A673 (cell line): ENCODE measurements at places on chromosomes 7 and 10. TPM values are rescaled to one million over a fixed set of nuclear protein-coding genes. Genes with fewer than 3 reads are reported as not detected.
A peak's percentile ranks its signal among the peaks of the same experiment; 100 is the strongest.

The ALOX5 gene
- total RNA-seq, result not detected in 2 replicates

The SUN3 gene
- total RNA-seq, result not detected in 2 replicates

The CDC14C gene
- total RNA-seq, result not detected in 2 replicates

The HKDC1 gene
- 0.52 and 0.79 TPM in 2 replicates for total RNA-seq

The CD36 gene
- total RNA-seq, result 0.39 and 0.83 TPM in 2 replicates

The NUTM2B gene
- total RNA-seq, result 1.0 TPM in 2 replicates

The FAM180A gene
- not detected in 2 replicates for total RNA-seq

The SFMBT2 gene
- 8.2 and 11.8 TPM in 2 replicates for total RNA-seq

The TRIL gene
- 4.8 and 9.2 TPM in 2 replicates for total RNA-seq

The TBL2 gene
- total RNA-seq, result 48.9 and 51.9 TPM in 2 replicates

The ENKUR gene
- 0.17 TPM in 1 of 2 replicates, not detected in the other for total RNA-seq

The PLAU gene
- 6.9 and 8.3 TPM in 2 replicates for total RNA-seq

The NXPH1 gene
- total RNA-seq, result not detected in 2 replicates

The LEP gene
- not detected in 2 replicates for total RNA-seq

The HMX3 gene
- 0.26 TPM in 1 of 2 replicates, not detected in the other for total RNA-seq

The SAP25 gene
- 1.7 and 2.8 TPM in 2 replicates for total RNA-seq

DNA sequence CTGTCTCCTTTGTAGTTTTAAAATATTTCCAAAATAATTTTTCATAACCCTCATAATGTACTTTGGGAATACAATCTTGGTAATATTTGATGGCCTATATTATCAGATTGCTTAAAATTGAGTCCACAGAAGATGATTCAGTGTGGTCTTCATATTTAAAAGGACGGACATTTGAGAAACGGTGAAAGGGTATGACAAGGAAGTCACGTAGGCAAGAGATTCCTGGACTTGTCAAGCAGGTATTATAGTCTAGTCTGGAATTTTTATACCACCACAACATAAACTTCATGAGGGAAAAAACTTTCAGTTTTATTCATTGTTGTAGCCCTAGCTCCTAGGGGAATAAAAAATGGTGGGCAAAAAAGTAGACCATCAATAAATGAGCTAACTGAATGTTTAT lies 82.3 kb downstream of the KMT2E start:
- no peak for DNase-seq

GRCh38 chr7:133530682-133531081 lies 277.8 kb downstream of the EXOC4 start:
- DNase-seq, result peak; percentile 38

- no peak for DNase-seq
These were observed 292.5 kb upstream of the VSTM2A start for GRCh38 chr7:54249686-54250085.

GRCh38 chr7:28018446-28018845 lies 162.1 kb downstream of the JAZF1 start:
- no peak for DNase-seq

- peak; percentile 50 for DNase-seq
These were observed 102.2 kb downstream of the TAX1BP1 start for GRCh38 chr7:27842094-27842692.

DNA sequence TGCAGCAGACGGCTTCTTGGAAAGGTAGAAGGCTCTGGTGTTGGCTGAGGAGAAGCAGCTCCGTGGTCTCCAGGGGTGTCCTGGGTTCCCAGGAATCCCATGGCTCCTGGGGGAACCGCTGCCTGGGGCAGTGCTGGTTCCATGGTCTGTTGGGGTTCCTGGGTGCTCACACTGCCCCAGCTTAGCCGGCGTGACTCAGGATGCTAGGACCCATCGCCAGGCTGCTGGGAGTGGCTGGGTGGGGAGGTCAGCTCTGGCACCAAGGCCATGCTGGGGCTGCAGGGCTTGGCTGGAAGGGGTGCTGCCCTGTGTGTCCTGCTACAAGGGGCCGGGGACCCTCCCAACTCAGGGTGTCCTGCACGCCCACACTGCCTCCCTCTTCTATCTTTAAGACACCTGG lies 9.4 kb downstream of the MGMT start:
- no peak for DNase-seq

- peak; percentile 13 for DNase-seq
These were observed 19.4 kb downstream of the NRAP start for GRCh38 chr10:113644185-113645120.

DNA sequence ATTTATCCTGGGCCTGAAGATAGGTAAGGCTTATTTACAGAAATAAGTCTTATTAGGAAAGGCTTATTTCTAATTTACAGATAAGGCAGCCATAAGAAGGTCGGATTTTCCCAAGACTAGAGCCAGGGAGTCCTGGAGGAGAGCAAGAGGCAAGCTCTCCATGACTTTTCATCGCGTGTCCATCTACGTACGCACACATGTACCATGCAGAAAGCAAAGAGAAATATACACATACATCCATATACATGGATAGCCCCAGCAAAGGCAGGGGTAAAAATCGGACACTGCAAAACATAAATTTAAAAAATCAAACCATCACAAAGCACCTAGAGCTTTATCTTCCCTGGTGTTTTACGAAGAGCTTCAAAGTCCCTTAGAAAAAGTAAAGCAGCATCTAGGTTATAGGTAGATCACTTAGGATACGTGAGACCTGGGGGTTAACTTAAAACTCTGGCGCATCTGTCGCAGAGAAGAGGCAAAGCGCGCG lies 25.8 kb upstream of the ZRANB1 start:
- peak; percentile 19 for DNase-seq

- no peak for DNase-seq
These were observed 141.7 kb downstream of the DLG5 start for GRCh38 chr10:77784856-77785255.

DNA sequence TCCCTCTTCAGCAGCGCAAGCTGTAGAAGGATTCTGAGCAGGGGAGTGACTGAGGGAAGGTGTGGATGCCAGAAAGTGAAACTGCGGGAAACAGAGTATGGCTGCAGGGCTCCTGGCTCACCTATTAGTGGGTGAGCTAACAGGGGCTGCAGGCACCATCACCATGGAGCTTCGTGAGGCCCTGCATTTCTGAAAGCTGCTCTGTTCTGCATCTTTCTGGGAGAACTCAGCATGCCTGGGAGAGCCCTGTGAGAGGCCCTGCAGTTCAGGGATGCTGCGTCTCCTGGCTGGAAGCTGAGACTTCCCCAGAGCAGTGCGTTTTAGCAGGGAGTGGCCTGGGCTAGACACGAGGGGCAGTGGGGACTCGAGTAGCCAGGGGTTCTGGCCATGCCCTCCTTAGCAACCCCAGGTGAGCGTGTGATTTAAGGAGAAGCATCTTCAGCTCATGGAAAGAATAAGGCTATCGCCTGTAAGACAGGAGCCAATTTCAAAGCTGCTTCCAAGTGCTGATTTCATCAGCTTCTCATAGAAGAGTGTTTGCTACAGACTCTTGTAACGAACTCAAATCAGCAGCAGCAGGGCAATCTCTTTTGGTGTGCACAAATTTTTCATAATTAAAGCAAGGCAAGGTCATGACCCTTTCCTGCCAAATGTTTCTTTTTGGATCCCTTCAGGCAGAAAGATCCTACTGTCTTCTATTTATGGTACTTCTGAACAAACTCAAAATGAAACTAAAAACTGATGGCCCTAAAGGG lies 293.6 kb upstream of the ZNF32 start:
- DNase-seq, result no peak

DNA sequence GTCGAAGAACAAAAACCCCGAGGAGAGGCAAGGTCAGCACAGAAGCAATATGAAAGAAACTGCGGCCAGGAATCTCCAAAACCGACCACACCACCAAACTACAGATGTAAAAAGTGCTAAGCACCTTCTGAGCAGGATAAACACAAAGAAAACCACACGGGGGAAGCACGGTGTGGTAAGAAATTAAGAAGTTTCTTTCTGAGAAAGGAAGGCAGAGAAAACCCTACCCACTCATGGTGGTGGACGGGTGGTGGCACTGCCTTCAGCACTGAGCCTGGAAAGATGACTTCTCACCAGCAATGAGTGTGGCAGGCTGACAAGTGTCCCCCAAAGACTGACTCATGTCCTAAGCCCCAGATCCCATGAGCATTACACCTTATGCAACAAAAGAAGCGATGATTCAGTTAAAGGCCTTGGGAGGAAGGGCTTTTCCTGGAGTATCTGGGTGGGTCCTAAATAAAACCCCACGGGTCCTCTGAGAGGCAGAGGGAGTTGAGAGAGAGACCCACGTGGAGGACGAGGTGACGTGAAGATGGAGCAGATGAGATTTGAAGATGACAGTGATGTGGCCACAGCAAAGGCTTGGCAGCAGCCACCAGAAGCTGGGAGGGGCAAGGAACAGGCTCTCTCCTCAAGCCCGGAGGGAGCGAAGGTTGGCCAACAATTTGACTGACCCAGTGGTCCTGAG lies 124.9 kb downstream of the DLG5 start:
- DNase-seq, result peak; percentile 17

- peak; percentile 65 for DNase-seq
These were observed 646 bp downstream of the SGCE start for GRCh38 chr7:94655126-94655847.

- DNase-seq, result peak; percentile 53
These were observed 38.0 kb upstream of the LBX1 start for GRCh38 chr10:101267290-101267680.

DNA sequence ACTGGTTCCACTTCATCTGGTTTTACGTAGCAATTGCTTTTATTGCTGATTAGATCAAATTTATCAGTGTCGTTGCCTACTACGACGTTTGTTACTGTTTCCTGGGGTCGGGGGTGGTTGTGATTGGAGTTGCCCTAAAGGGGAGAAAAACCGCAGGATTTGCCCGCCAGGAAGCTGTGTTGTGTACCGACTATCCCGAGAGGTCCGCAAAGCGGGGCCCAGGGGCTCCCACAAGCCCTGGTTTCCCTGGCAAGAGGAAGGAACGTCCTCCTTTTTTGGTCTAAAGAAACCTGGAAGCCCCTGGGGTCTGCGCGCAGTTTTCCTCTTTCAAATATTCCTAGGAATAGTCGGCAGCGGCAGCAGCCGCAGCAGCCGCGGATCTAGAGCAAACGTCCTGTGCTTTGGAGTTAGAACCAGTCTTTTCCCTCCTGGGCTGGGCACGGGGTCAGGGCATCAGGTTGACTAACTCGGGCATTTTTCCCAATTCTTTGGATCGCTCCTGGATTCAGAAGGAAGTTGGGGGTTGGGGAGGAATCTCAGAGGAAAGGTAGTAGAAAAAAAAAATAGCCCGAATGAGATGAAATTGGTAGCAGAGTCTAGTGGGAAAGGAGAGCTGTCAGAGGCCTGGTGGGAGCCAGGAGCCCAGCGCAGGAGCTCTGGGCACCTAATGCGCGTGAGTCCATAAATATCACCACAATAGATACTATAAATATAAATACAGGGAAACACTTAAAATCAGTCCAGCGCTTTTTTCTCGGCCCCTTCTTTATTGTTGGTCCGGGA lies 4.6 kb downstream of the VAX1 start:
- peak; percentile 49 for DNase-seq
